ENCODE measurements at places on chromosomes 13 and 19.

- DNase-seq = no peak
Observed at GRCh38 chr13:43877766-43878165, 1.8 kb downstream of the CCDC122 start.

DNA sequence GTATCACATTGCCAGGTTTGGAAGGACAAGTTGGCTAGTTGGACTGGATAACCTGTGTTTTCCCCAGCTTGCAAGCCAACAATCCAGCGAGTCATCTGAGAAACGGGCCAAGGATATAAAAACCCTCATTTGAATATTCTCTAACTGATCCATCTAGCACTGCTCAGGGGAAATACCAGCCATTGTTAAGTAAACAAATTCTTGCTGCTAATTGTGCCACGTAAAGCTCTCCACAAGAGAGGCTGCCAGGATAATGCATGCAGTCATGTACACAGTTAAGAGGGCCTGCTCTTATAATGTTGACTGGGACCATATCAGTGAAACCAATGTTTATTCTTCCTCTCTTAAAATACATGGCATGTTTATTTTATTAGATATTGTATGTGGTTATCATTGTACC, 663.2 kb upstream of the SGCG start:
- DNase-seq = no peak

DNA sequence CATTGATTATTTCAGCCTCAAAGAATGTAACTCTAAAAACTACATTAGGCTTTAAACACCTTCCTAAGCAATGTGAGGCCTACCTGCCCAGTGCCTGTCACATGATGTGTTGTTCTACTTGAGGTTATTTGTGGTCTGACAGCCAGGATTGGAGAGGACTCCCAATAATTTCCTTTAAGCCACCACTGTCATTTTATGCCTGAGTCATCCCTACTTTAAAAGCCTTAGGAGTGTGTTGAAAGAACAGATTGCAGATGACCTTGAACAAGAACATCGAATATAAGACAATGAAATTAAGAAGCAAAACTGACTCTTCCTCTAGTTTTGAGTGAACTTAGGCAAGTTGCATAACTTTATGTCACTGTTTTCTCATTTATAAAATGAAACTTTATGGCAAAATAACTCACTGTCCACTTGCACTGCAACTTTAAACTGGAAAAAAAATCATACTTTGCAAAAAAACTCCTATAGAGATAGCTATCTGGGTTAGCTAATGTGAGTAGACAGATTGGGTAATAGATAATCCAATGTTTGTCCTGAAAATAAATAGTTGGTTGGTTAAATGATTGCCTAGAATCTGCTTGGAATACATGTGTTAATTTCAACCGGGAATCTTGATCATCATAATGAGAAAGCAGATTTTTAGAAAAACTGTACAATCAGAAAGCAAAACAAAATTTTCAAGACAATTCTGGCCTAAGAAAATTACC, 361.2 kb downstream of the SUCLA2 start:
- no peak for DNase-seq

DNA sequence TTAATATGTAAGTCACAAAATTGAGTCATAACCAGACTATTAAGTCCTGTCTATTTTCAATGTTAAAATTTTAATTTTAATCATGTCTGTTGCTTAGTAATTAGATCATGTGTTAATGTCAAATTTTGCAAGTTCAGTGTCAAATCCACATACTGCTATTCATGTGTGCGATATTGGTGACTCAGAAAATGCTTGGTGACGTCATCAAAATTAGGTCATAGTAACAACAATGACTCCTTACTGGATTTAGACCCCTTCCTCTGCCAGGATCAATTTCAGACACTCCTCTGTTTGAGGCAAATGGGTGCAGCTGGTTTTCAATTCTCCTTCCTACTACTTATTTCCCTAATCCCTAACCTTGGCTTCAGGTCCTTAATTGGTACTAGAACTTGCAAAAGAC, 1394.3 kb upstream of the SLC10A2 start:
- no peak for DNase-seq

- no peak for DNase-seq
Observed at GRCh38 chr13:101449790-101450748, 2.4 kb upstream of the ITGBL1 start.

DNA sequence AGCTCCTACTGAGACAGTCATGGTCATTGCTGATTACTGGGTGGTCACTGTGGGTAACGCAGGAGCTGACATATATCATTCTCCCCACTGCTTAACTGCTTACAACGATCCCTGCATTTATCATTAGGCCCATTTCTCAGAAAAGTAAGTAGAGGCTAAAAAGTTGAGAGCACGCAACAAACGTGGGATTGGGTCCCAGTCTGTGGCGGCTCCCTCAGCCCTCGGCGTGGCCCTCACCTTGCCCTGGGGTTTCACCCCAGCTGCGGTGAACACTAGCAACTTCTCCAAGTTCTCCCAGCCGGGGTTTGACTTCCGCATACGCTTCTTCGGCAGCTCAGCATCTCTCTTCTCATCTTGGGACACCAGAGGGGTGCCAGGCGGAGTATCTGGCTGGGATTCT, 2.5 kb downstream of the PNKP start:
- DNase-seq = no peak

- no peak for DNase-seq
Observed at GRCh38 chr13:112345826-112346172, 30.4 kb upstream of the SPACA7 start.

Data from activated CD4-positive, alpha-beta memory T cell treated with anti-CD3 and anti-CD28 coated beads, Interleukin-2, amount 10 ng/mL, durations not matched to agents 7 days and 5 days (primary cell).